ENCODE measurements at places on chromosomes 1 and 21.

DNA sequence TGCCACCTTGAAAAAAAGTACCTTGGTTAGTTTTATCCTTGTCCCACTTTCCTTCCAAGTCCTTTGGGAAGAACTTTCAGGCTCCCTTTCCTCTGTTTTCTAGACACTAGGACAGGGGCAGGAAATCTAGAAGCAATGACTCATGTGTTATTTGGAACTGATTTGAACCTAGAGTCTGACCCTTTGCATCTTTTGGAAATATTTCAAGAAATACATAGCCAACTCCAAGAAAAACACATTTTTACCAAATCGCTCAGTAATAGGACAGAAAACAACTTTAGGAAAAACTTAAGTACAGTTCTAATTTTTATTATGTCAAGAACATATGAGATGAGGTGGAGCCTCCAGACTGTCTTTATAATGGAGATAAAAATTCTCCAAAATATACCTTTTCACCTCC lies 292.4 kb downstream of the PTBP2 start:
- ATAC-seq: no peak

- no peak for ATAC-seq
Measured at GRCh38 chr1:91609551-91609950, 108.9 kb downstream of the CDC7 start.

GRCh38 chr1:168664069-168664834 lies 64.8 kb downstream of the DPT start:
- no peak for ATAC-seq

DNA sequence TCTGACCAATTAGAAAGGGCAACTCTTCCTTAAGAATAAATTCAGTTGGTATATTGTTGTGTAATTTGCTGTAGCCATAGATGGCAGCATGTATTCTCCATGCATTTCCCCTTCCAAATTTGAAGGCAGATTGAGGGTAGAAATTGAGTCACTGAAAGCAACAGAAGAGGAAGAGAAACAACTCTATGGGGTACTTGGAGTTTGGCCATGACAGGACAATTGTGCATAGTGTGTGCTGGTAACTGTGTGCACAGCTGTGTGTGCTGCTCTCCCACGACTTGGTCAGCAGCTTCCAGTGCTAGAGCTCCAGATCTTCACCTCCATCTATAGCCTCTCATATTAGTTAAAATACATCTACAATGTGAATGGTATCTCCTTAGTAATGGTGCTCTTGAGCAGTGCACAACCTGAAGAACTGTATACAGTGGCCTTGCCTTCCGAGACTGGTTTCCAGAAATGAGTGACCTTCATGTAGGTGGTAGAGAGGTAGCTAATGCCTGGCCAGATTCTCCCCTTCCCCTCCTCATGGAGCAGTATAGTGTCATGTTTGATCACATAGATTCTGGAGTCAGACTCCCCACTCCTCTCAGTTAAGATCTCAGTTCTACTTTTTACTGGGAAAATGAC lies 882 bp upstream of the FCAMR start:
- ATAC-seq: peak; percentile 84
